ENCODE measurements at places on chromosomes 13 and 19.

DNA sequence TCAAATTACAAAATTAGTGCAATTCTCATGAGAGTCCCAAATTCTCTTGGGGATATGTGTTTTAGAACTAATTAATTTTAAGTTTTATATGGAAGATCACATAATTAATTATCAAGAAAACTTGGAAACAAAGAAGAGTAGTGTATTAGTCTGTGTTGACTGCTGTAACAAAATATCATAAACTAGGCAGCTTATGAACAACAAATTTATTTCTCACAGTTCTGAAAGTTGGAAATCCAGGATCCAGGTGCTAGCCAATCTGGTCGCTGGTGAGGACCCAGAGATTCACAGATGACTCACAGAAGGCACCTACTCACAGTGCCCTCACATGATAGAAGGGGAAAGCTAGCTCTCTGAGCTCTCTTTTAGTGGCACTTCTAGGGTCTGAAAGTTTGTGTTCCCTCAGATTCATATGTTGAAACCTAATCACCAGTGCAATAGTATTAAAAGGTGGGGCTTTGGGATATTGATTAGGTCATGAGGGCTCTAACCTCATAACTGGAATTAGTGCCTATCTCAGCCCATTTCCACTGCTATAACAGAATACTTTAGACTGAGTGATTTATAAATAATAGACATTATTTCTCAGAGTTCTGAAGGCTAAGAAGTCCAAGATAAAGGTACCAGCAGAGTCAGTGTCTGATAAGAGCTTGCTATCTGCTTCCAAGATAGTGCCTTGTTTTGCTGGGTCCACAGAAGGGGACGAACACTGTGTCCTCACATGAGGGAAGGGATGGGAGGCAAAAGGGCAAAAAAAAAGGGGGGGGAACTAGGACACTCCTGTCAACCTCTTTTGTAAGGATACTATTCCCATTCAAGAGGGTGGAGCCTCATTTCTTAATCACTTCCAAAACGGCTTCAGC is 1.5 kb upstream of the ARGLU1 start:
- no peak for DNase-seq

- peak; percentile 72 for DNase-seq
Measured at GRCh38 chr19:11089254-11090013, at the start of gene LDLR. LDLR (plus strand) TSS chr19:11089463; CDS start chr19:11089549, 86 bp downstream.

- DNase-seq: no peak
Measured at GRCh38 chr19:18969931-18970659, 29.1 kb upstream of the HOMER3 start.

DNA sequence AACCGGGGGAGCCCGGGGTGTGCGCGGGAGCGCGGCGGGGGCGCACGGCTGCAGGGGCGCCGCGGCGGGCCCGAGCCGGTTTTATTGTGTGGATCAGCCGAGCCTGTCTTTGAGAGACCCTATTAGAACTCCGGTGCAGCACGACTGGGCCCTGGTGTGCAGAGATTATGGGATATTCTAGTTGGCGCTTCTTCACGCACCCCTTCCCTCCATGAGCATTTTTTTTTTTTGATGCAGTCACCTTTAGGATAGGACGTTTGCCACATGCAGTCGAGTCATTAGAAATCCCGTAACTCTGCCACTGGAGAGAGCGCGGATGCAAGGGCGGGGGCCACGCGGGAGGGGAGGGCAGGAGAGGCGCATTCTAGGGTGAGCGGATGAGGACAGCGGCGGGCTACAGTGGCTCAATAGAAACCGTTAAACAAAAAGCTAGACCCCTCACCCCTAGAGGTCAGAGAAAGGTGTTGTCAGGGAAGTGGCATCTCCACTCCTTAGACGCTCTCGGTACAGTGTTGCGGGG is 3.7 kb downstream of the FGF9 start:
- no peak for DNase-seq

- no peak for DNase-seq
Measured at GRCh38 chr19:29308977-29309590, 96.1 kb upstream of the UQCRFS1 start.

DNA sequence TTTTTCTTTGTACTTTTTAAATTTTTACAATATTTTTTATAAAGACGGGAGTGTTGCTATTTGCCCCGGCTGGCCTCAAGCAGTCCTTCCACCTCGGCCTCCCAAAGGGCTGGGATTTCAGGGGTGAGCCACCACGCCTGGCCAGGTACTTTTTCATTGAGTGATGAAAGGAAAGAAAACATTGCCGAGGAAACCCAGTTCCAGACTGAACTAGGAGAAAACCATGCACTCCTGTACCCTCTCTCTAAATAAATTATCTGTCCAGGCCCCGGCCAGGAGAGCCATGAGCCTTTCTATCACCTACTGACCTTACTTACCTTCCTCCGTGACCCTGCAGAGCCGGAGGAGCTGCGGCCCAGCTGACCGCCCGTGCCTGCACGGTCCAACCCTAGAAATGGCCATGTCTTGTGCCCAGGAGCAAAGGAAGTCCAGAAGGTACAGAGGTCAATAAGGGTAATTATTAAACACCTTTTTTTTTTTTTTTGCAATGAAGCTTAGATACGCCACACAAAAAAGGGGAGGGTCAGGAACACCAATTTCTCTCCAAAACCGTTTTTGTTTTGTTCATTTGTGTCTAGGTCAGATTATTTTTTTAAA is at the start of gene SLC7A9:
Gene SLC7A9 (minus strand): TSS at position 399 of the 597 bp plus-strand sequence. CDS start 1,233 bp downstream, outside the sequence.
- DNase-seq: no peak

DNA sequence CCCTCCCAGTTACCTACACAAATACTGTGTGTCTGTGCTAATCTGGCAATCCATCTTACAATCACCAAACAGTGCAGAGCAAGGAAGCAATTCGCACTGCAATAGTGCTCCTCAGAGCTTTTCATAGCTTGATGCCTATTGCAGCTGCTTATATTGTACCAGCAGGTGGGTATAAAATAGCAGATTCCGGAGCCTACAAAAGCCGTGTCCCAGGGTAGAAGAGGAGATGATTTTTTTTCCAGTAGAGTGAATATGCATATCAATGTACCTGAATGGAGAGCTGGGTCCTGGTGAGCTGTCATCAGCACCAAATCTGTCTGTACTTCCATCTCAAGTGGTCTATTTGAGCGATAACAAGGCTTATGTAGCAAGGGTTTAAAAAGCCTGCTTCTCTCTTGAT is 668.4 kb downstream of the DIAPH3 start:
- no peak for DNase-seq

DNA sequence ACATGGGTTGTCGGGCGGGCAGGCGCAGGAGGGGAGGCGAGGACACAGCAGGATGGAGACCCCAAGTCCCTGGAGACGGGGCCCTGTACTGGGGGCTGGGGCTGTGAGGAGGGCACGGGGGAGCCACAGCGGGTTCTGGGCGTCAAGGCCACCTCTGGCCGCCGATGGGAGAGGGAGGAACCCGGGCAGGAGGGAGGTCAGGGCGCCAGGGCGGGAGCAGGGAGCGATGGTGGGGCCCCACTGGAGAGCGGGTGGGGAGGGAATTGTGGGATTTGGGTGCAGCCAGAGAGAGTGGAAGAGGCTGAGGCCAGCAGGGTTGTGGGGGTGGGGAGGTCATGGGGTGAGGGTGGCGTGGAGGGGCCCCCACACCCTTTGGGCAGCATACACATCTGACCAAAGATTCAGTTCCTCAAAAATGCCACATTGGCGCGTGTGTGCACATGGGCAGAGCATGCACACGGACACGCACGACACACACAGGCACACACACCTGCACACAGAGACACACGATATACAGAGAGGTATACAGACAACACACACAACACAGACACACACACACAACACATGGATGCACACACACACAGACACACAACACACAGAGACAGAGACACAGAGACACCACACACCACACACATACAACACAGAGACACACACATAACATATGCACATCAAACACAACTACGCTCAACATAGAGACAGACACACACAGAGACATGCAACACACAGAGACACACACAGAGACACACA is 54.9 kb downstream of the AP1M1 start:
- no peak for DNase-seq

- peak; percentile 72 for DNase-seq
Measured at GRCh38 chr19:53196777-53197396, 3.7 kb upstream of the ZNF665 start.

GRCh38 chr19:47507012-47507411 is 7.9 kb downstream of the NAPA start:
- DNase-seq: no peak

DNA sequence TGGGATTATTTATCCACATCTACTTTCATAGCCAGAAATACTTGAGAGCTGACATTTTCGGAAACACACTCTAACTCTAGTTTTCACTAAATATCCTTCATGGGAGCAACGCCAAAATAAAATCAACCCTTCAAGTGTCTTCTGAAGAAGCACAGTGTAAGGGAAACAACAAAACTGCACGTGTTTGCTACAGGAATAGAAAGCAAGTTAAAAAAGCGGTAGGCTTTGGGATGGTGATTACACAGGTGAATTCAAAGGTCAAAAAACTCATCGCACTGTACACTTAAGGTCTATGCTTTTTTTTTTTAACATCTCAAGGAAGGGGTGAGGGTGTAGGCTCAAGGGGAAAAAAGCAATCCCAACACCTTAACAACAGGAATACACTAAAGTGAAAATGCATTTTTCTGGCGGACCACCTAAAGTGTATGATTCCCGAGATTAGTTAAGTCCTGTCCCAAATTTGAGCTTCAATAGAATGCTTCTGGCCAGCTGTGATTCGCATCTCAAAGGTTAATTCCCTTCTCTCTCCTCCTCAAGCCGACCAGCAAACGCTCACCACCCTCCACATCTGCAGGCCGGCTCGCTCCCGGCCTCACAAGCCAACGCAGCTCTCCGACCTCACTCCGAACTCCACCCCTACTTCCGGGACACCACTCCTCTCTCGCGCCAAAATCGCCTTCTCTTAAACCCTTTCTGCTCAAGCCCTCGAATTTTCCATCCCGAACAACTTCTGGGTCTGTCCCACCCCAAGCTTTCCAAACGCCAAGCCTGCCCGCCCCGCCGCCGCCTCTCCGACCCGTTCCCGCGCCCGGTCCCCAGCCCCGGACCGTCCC is 1.1 kb downstream of the ARGLU1 start:
- no peak for DNase-seq

- DNase-seq: no peak
Measured at GRCh38 chr19:49513746-49514118, 1.3 kb downstream of the FCGRT start.

DNA sequence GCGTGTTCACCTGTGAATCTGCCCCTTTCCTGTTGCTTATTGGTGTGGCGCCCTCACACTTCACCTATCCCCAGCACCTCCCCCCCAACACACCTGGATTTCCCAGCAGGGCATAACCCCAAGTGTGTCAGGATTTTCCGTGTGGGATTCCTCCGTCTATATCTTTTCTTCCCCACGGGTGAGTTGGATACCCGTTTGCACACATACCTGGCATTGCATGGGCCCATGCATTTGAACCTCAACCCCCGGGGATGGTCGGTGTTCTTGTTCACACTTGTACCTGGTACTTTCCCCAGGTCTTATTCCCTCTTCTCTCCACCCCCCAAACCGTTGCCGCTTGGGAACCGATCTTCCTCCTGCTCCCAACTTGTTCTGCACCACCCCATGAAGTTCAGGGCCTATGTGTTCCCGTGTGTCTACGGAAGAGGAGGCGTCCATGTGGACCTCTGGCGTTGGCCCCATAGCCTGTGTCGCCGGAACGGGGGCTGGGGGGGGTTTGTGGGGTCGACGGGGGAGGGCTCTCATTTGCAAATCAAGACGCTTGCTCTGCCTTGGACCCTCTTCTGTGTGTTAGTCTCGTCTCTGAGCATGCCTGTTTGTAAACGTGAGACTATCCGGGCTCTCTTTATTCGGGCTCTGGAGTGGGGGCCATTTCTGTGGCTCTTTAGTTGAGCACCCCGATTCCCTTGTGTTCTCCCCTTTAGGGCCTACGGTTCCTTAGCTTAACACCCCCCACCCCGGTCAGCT is 1.7 kb downstream of the PRR12 start:
- no peak for DNase-seq

- DNase-seq: peak; percentile 19
Measured at GRCh38 chr19:43562698-43563241, 12.6 kb downstream of the XRCC1 start.

DNA sequence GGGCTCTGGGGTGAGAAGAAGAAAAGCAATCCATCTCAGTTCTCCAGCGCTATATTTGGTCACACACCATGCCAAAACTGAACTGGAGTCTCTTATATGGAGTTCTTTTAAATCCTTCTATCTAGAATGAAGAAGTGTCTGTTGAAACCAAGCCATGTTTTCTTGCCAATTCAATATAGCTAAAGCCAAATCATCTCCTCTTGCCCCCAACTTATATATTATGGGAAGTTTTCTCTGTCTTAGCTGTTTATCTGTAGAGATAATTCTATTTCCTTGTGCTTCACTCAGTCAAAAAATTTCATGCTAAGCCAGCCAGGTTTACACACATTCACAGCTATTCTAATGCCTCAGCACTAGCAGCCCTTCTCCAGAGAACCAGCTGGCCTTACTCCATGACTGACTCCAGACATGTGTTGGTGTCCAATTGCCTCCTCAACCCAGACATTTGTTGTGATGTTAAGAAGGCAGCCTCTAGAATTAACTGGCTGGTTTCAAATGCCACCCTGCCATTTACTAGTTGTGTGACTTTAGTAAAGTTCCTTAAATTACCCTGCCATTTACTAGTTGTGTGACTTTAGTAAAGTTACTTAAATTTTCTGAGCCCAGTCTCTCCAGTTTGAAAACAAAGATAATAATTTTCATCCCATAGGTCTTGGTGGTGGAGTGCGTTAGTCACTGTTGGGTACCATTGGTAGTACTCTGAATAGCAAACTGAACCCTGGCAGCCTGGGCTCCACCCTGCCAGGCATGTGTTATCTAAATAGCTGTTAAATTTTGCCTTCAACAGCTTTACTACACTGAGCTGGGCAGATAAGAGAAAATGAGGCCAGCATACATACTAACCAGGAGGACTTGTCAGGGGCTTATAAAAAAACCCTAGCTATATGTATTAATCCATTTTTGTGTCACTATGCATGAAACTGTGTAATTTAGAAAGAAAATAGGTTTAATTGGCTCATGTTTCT is 525.1 kb downstream of the LMO7 start:
- DNase-seq: no peak

DNA sequence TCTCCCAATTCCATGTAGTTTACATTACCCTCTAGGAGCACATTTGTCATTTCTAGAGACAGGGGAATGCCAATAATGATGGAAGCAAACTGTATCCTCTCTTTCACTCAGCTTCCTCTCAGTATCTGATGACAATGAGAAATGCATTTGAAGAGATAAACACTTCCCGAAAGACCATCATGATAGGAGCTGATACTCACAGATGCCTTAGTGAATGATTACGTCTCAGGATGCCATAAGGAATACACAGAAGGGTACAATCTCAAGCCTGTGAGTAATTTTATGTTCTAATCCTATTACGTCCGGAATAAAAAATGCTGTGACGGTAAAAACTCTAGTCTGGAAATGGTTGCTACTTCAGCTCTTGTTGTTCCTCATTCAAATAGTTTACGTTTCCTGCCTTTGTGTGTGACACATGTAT is 663.8 kb upstream of the MIR17HG start:
- no peak for DNase-seq

- no peak for DNase-seq
Measured at GRCh38 chr13:28322256-28322905, 172.5 kb downstream of the FLT1 start.

- DNase-seq: no peak
Measured at GRCh38 chr13:102597029-102597961, 509 bp downstream of the TPP2 start.
